Colonic mucosa (tissue), 4 donors: ENCODE measurements at places on chromosomes 11 and 22. TPM values are rescaled to one million over a fixed set of nuclear protein-coding genes. Genes with fewer than 3 reads are reported as not detected.

Gene KLHL35
- 0.50 TPM for total RNA-seq

- H3K27ac ChIP-seq, result no peak overlapping the region
- H3K4me1 ChIP-seq, result peaks cover 6% of the 10 kb centered on the region
- peaks cover 8% of the 10 kb centered on the region for H3K27me3 ChIP-seq
- no peaks in the 10 kb centered on the region for H3K36me3 ChIP-seq
- H3K4me3 ChIP-seq, result no peak overlapping the region
- DNase-seq, result peak; percentile 50
Measured at GRCh38 chr11:71255323-71255722, 2.9 kb upstream of the SHANK2 start.

DNA sequence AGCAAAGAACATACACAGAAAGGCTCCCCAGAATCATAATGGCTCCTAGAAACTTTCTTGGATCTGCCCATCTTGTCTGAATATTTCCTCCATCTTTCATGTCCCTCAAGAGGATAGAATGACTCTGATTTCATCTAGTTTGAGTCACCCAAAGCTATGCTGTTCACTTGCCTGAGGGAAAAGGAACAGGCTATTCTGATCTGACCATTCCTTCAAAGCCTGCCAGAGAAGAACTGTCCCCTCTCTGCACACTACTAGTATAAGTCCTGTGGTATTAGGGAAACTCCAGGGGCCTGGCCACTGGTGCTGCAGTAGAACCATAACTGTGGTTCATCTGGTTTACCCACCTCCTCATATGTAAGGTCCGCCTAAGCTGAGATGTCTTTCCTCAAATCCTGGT lies 2.4 kb upstream of the PATE1 start:
- no peaks in the 10 kb centered on the region for H3K27me3 ChIP-seq
- no peaks in the 10 kb centered on the region for H3K36me3 ChIP-seq
- no peak overlapping the region for H3K4me3 ChIP-seq

Gene NUDT8
- 35.1 TPM for total RNA-seq

DNA sequence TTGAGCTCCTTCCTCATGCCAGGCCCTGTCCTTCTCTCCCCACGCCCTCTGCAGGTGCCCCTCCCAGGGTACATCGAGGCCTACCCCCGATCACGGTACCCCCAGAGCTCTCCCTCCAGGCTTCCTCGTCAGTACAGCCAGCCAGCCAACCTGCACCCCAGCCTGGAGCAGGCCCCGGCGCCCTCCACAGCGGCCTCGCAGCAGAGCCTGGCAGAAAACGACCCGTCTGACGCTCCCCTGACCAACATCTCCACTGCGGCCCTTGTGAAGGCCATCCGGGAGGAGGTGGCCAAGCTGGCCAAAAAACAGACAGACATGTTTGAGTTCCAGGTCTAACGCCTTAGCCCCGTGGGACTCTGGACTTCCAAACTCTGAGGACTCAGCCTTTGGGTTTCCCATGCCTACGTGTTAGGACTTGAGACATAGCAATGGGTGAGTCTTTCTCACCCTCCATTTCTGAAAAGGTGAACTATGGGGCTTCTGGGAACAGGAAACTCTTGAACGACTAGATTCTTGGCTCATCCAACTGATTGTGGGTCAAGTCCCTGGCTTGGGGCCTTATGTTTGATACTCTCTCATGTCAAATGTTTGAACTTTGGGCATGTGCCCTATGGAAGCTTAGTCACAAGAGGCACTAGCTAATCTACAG lies 32.7 kb downstream of the C11orf91 start:
- H3K36me3 ChIP-seq, result no peaks in the 10 kb centered on the region
- H3K27me3 ChIP-seq, result no peaks in the 10 kb centered on the region
- no peaks in the 10 kb centered on the region for H3K4me1 ChIP-seq
- no peak overlapping the region for H3K27ac ChIP-seq
- no peak for DNase-seq
- no peak overlapping the region for H3K4me3 ChIP-seq

Gene MICAL2
- total RNA-seq, result 194 TPM

GRCh38 chr11:61023086-61023965 lies 51.8 kb downstream of the CD6 start:
- H3K36me3 ChIP-seq, result no peaks in the 10 kb centered on the region
- no peak for DNase-seq
- H3K4me1 ChIP-seq, result no peaks in the 10 kb centered on the region
- H3K27me3 ChIP-seq, result no peaks in the 10 kb centered on the region
- H3K27ac ChIP-seq, result no peak overlapping the region

- H3K27me3 ChIP-seq, result no peaks in the 10 kb centered on the region
- H3K4me1 ChIP-seq, result no peaks in the 10 kb centered on the region
- no peaks in the 10 kb centered on the region for H3K36me3 ChIP-seq
- no peak within 1 kb of the TSS for H3K4me3 ChIP-seq
- no peak within 1 kb of the TSS for H3K27ac ChIP-seq
Measured at GRCh38 chr11:118304568-118305248, at the start of gene CD3E. Gene CD3E, plus strand, starts transcription at chr11:118304730. Its CDS starts 223 bp downstream, at chr11:118304953.

GRCh38 chr11:63866211-63866610 lies 27.3 kb downstream of the MARK2 start:
- DNase-seq, result peak; percentile 88
- H3K36me3 ChIP-seq, result no peaks in the 10 kb centered on the region
- peak overlapping the region; percentile 16 for H3K27ac ChIP-seq
- H3K27me3 ChIP-seq, result no peaks in the 10 kb centered on the region

- no peaks in the 10 kb centered on the region for H3K36me3 ChIP-seq
- H3K27me3 ChIP-seq, result no peaks in the 10 kb centered on the region
- H3K4me3 ChIP-seq, result no peak overlapping the region
- no peak overlapping the region for H3K27ac ChIP-seq
- DNase-seq, result no peak
- peaks cover 3% of the 10 kb centered on the region for H3K4me1 ChIP-seq
Measured at GRCh38 chr11:88415495-88415894, 78.0 kb upstream of the CTSC start.
